Fibroblast of skin of abdomen (primary cell): ENCODE measurements at places on chromosomes 16 and 17.
A peak's percentile ranks its signal among the peaks of the same experiment; 100 is the strongest.

DNA sequence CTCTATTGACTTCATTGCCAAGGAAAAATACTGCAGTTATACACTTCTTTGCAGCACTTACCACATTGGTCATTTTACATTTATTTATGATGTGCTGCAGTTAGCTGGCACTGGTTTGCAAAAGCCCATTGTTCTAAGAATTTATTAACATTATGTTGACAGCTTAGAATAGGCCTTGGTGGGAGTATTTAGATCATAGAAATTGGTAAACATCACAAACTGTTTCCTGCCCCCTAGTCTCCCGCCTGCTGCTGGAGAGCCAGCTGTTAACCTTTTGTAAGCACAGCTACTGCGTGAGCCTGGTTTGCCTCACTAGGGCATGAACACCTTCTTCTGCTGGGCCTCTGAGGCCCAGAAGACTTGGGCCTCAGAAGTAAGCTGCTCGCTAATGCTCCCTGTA, 651.4 kb upstream of the GOT2 start:
- DNase-seq: no peak

DNA sequence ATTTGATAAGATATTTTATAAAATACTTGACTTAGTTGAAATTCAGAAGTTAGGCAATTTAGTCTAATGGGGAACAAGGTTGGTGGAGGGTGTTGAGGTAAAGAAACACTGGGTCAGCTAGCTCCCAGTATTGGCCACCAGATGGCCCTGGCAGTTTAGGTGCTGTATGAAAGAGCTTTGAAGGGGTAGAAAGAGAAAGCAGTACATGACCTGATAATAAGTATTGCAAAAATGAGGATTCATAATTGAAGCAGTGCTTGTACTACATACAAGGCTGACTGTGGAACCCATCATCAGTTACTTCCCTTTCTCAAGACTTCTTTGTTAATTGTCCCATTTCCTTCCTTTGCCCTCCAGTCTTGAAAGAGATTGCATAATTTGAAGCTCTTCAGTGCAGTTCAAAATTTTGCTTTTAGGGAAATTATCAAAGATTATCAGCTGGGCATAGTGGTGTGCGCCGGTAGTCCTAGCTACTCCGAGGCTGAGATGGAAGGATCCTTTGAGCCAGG, 29.4 kb downstream of the TANC2 start:
- peak; percentile 39 for DNase-seq

DNA sequence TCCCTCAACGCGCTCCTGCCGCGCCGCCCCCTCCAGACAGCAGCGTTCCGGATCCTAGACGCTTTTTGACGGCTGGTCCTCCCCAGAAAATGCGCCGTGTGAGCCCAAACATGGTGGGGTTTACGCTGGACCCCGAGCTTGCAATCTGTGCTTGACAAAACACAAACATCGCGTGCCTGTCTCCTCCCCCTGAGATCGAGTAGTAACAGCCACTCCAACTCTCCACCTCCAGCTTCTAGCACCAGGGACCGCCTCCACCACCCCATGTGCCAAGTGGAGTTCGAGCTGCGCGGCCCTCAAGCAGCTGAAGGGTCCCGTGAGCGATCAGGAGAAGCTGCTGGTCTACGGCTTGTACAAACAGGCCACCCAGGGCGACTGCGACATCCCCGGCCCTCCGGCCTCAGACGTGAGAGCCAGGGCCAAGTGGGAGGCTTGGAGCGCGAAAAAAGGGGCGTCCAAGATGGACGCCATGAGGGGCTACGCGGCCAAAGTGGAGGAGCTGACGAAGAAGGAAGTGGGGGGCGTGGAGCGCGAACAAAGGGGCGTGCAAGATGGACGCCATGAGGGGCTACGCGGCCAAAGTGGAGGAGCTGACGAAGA, 656 bp upstream of the GEMIN4 start:
- peak; percentile 59 for DNase-seq

DNA sequence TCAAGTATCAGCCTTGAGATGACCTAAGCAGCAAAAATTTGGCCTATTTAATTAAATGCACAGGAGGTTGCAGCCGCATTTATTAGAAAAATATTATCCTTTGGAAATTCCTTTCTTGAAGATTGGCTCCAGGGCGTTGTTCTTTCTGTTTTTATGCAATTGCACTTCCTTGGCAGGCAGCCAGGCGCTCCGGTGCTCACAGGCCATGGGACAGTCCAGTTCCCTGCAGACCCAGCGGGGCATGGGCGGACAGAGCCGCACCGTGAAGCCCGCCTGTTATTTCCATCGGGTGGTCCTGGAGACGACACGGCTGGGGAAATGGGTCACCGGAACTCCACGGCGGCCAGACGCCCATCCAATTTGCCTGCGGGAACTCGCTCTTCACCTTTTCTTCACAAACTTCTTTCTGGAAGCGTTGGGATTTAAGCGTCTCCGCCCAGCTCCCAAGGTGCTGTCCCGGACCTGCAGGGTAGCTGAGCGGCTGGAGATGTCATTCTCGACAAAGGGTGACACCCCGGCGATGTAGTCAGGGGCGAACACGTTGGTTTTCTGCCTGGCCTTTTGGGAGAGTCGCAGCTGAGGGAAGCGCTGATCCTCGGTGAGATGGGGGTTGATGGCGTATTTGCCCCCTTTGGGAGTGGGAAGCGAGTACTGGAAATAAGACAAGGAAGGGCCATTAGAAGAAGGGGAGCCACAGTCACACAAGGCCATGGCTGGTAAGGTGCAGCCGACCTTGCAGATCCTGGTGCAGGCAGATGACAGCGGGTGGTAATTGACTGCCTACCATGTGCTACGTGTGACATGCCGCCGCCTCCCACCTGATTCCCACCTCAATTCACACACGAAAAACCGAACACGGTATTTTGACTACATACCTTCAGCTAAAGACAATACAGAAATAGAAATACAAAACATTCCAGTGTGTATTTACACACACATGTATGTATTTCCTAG, 12.5 kb downstream of the NOB1 start:
- no peak for DNase-seq

DNA sequence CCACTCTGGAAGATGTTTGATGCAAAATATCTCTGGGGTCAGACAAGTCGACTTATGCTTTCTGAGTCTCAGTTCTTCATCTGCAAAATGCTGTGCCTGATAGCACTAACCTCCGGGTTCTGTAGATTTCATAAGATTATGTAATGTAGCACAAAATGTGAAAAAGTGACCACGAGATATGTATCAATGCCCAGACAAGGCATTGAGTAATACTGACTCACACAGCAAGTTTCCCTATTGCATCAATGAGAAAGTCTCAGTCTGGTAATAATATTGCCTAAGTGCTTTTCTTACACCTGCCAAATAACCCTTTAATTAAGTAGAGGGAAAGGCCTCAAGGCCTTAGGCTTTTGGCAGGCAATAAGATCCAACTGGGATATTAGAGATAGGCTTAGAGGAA, 41.4 kb upstream of the MMP2 start:
- peak; percentile 59 for DNase-seq

GRCh38 chr17:40525294-40525693, 23.9 kb upstream of the TNS4 start:
- DNase-seq: no peak

DNA sequence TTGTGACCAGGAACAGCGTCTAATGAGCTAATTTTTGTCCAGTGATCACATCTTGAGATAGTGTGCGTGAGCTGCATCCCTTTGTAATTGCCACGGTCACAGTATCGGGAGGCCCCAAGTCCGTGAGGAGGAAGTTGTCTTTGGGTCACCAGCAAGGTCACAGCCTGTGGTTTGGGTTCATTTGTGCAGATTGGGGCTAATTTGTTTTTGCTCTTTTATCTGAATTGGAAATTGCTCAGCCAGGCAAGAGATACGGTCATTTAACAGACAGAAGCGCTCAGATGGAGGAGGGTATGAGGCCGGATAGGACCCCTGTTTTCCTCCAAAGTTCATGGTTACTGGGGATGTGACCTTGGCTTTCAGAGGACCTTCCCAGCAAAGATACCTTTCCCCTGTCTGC, 174.1 kb downstream of the SNX29 start:
- no peak for DNase-seq

DNA sequence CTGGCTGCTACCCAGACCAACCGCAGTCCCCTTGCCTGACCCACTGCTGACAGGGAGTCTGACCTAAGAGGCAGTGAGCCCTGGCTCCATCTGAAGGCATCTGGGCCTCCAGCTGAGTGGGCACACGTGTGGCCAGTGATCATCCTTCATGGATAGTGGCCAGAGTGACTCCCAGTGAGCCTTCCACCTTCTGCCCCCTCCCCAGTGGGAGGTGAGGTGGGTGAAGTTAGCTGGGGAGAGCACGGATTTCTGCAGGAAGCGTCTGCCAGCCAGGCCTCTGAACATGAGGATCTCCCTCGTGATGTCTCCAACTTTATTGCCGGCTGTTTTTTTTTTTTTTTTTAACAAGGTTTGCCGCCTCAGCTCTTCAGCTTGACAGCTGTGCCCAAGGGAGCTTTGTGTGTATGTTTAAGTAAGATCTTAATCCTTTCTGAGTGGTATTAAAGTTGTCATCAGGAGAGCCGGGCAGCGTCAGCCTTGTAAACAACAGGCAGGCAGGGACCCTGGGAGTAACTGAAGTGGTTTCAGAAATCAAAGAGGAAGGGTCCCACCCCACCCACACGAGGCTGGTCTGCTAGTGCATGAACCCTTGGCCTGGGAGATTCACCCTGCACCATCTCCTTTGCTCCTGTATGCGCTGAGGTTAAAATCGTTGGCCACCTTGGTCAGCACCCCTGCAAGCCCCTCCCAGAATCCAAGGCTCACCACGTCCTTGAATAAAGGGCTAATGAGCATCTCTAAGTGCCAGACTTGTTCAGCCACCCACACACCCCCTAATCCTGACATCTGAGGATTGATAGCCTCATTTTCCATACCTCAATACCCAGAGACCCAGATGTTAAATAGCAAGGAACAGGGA, 33.3 kb downstream of the RHBDL3 start:
- DNase-seq: no peak

- DNase-seq: no peak
These were observed 79.3 kb upstream of the TBC1D3K start for GRCh38 chr17:37844977-37845293.

- DNase-seq: no peak
These were observed 517.3 kb upstream of the ZFHX3 start for GRCh38 chr16:73565263-73565662.

- peak; percentile 67 for DNase-seq
These were observed 49.6 kb downstream of the USP22 start for GRCh38 chr17:20992987-20993862.

- no peak for DNase-seq
These were observed 4.4 kb upstream of the MYO1C start for GRCh38 chr17:1496869-1497268.

GRCh38 chr16:58393138-58393504, 850 bp downstream of the GINS3 start:
- peak; percentile 19 for DNase-seq

- DNase-seq: peak; percentile 67
These were observed 20.2 kb downstream of the CHCT1 start for GRCh38 chr17:60442271-60443173.

- DNase-seq: peak; percentile 17
These were observed 8.1 kb downstream of the CES4A start for GRCh38 chr16:66996324-66996982.

- DNase-seq: no peak
These were observed 3.0 kb downstream of the NGFR start for GRCh38 chr17:49498029-49498615.

- no peak for DNase-seq
These were observed 32.1 kb upstream of the ST6GALNAC1 start for GRCh38 chr17:76675648-76676047.

- DNase-seq: no peak
These were observed 33.4 kb downstream of the PRMT7 start for GRCh38 chr16:68344252-68344651.

- DNase-seq: no peak
These were observed 148.7 kb downstream of the AIPL1 start for GRCh38 chr17:6286233-6286632.

GRCh38 chr16:72905581-72905980, 142.3 kb downstream of the ZFHX3 start:
- DNase-seq: peak; percentile 49

- no peak for DNase-seq
These were observed 9.1 kb upstream of the SCNN1B start for GRCh38 chr16:23293016-23293415.

GRCh38 chr16:26724189-26724588, 342.5 kb upstream of the C16orf82 start:
- no peak for DNase-seq

DNA sequence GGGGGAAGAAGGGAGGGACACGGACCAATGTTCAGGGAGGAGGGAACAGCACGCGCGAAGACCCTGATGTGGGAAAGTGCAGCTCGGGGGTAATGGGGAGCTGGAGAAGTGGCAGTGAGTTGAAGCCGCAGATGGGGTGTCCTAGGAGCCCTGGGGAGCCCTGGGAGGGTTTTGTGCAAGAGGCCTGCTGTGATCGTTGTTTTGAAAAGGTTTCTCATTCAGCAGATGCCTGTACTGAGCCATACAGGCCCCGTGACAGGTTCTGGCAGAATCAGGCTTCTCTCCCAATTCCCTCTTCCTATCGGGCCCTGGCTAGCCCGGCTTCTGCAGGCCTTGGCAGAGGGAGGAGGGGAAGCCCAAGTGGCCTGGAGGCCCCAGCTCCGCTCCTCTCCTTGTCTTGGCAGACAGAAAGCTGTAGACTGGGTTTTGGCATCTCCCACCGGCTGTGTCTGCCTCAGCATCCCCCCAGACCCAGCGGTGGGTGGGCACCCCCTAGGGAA, 38.4 kb upstream of the EMP2 start:
- no peak for DNase-seq

GRCh38 chr17:68710035-68710780, 109.0 kb upstream of the FAM20A start:
- peak; percentile 80 for DNase-seq

DNA sequence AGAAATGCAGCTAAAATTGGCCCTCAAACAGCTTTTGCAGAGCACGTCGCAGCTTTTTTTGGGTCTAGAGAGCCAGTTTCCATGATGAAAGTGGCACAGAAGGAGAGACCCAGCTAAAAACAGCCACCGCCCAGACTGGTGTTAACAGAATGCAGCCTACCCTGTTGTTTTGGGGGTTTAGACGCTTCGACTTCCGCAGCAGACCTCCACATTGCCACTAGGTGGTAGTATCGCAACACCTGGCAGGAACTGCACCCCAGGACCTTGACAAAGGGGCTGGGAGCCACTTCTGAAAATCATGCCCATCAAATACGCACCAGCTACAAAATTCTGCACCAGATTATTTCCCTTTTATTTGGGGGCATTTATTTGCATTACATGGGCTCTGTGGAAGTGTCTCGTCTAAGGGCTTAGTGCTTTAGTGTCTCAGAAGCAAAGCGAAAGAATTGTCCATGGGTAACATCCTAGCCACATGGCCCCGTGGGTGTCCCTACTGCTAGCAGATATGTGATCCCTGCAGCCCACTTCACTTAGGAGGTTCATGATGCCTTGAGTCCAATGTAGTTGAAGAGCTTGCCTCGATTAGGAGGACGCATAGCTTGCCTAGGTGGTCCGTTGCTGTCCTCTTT, 167.1 kb downstream of the HAPSTR1 start:
- DNase-seq: peak; percentile 14

- no peak for DNase-seq
These were observed 6.2 kb downstream of the TNP2 start for GRCh38 chr16:11262915-11263314.

DNA sequence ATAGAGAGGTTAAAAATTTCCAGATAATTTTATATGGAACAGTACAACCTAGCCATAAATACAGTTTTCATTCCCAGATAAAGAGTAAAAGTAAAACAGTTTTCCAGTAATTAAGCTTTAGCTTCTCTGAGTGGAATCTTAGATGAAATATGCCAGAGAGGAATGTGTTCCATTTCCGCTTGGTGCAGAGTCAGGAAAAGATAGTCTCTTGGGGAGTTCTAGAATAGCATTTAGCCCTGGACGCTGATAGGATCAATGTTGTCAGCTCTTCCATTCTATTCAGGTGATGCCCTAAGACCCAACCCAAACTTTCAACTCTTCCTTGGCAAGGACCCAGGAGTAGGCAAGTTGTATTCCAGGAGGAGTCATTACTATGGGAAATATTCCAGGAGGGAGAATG, 30.9 kb upstream of the ABCA3 start:
- DNase-seq: peak; percentile 21
